Activated naive CD4-positive, alpha-beta T cell treated with anti-CD3 and anti-CD28 coated beads, Interleukin-2, amount 50 U/mL, for 72 hours (primary cell): ENCODE measurements at places on chromosomes 16 and 17. TPM values are rescaled to one million over a fixed set of nuclear protein-coding genes. Genes with fewer than 3 reads are reported as not detected.

Gene UMOD
- not detected for total RNA-seq

Gene TMC8
- total RNA-seq: 165 TPM

GRCh38 chr17:65121916-65122806 lies 15.0 kb upstream of the RGS9 start:
- DNase-seq: no peak

DNA sequence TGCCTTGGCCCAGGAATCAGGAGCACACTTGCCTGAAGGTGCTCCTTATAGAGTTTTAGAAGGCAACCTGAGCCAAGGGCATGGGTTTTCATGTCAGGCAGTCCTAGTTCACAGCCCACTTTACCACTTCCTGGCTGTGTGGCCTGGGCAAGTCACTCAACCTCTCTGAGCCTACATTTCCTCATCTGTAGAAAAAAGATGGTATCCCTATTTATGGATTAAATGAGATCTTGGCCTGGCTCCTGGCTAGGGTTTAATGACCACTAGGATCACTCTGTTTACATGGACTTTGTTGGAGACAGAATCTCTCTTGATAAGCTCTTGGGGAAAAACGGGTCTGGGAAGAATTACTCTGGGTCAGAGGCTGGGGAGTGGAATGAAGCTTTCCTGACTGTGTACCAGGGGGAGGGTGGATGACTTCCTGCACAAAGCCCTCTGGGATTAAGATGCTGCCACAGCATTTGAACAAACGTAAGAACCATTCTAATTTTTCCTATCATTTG lies 2.3 kb downstream of the MT2A start:
- no peak for DNase-seq

DNA sequence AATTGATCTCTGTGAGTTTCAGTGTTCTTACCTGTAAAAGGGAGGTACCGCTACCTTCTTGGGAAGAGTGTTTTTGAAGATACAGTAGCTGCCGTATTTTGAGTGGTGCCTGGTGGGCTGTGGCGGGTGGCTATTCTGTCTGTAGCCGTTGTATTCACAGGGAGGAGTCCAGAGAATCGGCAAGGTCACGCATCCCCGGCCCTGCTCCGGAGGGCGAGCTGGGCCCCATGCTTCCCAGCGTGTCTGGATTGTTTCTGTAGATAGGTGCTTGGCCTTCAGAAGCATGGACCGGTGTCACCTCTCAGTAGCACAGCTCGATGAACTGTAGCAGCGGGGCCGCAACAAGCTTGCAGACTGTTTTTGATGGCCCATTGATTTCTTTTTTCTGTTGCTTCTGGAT lies 295.6 kb downstream of the CPPED1 start:
- no peak for DNase-seq
